ENCODE measurements at places on chromosomes 12 and 14.

DNA sequence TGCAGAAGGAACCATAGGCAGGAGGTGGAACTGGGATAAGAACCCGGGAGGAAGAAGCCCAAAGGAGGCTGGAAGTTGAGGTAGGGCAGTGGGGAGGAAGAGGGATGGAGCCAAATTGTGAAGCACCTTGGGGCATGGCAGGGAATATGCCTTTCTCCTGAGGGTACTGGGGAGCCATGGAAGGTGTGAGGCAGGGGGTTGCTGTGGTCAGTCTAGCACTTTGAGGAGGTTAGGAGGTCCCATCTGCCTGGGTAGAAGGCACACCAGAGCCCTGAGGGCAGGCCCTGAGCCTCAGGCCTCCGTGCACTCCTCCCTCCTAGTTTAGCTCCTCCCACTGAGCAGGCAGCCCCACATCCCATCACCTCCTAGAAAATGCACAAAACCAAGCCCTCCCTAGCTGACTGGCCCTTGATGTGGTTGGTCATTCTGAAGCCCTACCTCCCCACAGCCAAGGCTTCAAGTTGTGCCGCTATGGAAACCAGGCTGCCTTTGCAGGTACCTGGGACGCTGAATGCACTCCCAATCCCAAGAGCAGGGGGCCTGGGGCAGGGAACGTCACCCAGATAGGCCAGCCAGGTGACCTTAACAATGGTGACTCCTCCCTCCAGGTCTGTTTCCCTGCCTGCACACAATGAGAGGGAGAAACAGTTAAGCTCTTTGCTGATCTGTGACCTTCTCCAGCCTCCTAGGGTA is 15.1 kb downstream of the PHETA1 start:
- no peak for DNase-seq

GRCh38 chr12:6384499-6385436 is 806 bp downstream of the LTBR start:
- DNase-seq = no peak

- DNase-seq = no peak
Observed at GRCh38 chr14:55221186-55221585, 29.8 kb upstream of the DLGAP5 start.

DNA sequence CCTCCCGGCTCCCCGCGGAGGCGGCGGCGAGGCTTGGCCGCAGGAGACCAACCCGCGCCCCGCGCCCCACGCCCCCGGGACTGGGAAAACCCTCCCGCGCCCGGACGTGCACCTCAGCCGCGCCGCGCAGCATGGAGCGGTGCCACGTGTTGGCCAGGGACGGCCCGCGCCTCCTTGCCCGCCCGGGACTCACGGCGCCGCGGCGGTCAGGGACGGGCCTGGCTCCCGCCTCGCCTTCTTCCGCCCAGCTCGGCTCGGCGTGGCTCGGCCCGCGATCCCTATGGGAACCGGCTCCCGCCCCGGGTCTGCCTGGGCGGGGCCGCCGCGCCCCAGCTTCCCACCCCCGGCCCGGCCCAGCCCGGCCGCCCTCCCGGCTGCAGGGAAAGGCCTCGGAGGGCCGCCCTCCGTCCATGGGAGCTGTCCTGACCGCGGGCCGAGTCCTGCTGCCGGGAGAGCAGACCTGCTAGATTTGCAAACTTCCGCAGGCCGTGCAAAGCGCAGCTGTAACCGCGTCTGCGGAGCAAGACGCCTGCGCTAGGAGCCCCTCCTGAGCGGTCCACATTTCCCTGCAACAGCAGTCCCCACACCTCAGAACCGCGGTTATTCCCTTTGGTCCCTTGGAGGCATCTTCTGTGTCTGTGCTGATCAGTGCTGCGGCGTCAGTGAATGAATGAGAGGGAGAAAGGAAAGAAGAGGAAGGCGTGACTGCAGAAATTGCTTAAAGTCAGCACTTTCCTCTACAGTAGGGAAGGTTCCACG is at the start of gene CDKL1:
TSS of gene CDKL1 (minus strand) at position 251 of the 759 bp plus-strand sequence. CDS start 1,013 bp downstream, outside the sequence.
- peak; percentile 43 for DNase-seq

- no peak for DNase-seq
Observed at GRCh38 chr12:84661786-84662185, 250.8 kb downstream of the SLC6A15 start.

DNA sequence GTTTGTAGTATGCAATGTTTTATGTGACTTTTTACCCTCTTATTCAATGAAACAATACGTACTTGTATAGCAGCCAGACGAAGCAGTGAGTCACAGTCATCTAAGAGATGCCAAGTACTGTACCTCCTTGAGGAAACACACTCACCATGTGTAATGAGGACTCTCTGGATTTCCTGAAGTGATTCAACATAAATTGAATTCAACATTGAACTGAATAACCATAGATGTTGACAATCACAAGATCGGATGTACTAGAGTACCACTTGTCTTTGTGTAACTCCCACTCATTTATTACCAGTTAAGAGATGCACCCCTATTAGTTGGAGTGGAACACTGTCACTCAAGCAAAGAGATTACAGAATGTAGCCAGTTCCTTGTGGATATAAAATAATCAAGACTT is 175.2 kb upstream of the HMGA2 start:
- peak; percentile 28 for DNase-seq

GRCh38 chr12:46830731-46831334 is 5.0 kb upstream of the SLC38A4 start:
- peak; percentile 6 for DNase-seq

DNA sequence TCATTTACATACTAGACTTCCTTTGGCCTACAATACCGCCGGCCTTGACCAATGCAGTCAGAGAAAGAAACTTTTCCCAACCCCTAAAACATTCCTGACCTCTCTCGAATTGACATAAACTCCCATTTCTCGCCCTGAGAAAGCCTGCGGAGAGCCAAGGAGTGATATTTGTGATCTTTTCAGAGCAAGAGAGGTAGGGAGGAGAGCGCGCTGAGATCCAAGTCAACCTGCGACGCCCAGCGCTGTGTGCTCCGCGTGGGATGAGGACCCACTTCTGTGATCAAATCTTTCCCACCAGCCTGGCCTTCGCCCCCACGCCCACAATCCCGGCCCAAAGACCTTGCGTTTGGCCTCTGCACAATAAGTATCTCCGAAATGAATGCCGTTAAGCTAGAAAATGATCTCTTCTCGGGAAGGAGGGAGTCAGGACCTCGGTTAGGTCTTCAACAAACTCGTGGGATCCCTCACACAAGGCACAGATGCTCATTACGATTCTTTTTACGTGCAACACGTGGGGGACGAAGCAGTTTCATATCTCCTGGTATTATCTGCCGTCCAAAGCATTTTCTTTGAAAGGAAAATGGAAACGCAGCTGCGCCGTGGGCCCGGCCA is 6.3 kb upstream of the NPAS3 start:
- no peak for DNase-seq

DNA sequence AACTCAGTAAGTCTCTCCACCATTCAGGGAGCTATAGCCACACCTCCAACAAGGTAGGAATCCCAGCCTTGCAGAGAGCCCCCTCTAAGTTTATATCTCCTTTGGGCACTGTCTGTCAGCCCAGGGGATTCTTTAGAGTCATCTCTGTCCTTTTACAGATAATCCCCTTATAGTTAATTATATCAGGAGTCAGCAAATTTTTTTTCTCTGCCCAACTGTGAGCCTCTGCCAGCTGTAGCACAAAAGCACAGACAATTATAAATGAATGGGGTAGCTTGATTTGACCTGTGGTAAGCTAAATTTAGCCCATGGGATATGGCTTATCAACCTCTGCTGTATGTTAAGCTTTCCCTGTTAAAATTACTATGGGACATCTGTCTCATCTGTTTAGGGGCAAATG is 8.3 kb downstream of the CEP128 start:
- no peak for DNase-seq

GRCh38 chr12:115450017-115450416 is 766.0 kb upstream of the TBX3 start:
- no peak for DNase-seq

DNA sequence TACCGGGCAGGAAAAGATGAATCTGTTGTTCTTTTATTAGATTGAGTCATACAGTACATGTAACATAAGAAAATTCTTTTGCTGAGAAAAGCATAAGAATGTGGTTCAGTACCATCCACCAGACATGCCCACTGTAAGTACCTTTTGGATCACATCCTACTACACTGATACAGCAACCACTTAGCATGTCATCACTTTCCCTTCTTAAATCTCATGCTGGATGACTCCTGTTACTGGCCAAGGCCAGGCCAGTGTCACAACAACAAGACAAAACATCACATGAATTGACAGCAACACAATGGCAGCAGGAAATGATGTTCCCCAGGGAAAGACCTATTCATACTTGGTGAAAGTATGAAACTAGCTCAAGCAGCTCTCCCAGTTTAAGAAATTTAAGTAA is 46.4 kb downstream of the STXBP6 start:
- no peak for DNase-seq

GRCh38 chr14:65144170-65144569 is 41.9 kb upstream of the MAX start:
- DNase-seq = no peak

GRCh38 chr14:50763382-50764007 is 67.5 kb downstream of the NIN start:
- peak; percentile 80 for DNase-seq

GRCh38 chr12:3535431-3535841 is 44.4 kb downstream of the PRMT8 start:
- DNase-seq = no peak

DNA sequence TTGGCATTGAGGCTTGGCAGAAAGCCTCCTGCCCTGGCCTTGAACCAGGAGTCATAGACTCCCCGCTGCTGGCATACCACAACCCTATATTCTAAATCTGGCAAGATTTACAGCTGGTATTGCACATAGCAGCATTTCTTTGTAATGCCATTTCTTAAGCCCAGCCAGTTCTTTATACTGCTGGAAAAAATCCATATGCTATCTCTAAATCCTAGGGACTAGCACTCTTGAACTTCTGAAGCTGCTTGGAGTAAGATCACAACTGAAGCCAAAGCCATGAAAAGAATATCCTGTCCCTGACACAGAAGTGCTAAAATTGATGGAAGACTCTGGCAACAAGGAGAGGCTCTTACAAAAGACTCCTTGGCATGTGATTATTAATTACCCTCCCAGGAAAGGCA is 89.3 kb downstream of the KCNC2 start:
- no peak for DNase-seq

DNA sequence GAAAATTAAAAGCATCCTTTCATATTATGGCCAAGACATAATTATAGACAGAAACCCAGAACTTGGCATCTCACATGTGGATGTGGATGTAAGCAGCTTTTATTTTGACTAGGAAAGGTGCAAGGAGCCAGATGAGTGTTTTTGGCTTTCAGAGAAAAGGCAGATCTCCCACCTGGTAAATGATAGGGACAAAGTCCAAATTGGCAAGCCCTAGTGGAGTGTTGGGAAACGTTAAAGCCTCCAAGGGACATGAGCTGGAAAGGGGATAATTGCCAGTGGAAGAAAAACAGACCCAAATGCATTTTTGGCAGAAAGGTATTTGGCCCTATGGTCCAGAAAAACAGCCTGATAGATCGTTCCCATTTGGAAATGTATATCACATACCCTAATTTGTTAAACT is 60.1 kb downstream of the KLHL28 start:
- no peak for DNase-seq

- DNase-seq = no peak
Observed at GRCh38 chr14:100118396-100119011, 40.9 kb downstream of the DEGS2 start.

DNA sequence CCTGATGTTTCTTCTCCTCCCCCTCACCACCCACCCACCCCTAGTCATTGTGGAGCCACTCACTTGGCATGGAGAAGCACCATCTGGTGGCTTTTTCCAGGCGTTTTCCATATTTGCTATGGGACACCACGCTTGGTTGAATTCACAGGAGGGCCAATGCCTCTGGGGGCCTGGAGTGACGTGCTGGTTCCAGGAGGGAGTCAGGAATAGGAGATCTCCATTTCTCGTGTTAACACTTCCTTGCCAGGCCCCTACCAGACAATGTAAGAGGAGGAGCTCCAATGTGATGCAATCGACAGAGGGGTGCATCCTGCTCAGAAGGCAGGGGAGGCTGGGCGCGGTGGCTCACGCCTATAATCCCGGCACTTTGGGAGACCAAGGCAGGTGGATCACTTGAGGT is 21.6 kb upstream of the TESC start:
- no peak for DNase-seq

DNA sequence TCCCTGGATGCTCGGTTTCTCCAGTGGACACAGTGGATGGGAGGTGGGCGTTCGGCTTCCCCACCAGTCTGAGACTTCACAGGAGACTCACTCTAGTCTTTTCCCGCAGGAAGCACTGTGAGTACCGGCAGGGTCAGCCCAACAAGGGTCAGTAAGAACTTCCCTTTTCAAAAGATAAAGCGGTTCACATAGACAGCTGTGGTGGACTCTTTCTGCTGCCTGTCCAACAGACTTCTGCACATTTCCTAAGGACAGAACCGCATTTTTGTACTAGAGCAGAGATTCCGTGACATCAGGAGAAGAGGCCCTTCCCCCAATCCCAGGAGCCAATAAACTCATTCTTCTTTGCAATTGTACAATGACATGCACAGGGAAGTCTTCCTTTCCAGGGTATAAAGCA is 10.4 kb downstream of the LTBR start:
- DNase-seq = no peak

- no peak for DNase-seq
Observed at GRCh38 chr12:14156606-14157005, 175.2 kb upstream of the GRIN2B start.

DNA sequence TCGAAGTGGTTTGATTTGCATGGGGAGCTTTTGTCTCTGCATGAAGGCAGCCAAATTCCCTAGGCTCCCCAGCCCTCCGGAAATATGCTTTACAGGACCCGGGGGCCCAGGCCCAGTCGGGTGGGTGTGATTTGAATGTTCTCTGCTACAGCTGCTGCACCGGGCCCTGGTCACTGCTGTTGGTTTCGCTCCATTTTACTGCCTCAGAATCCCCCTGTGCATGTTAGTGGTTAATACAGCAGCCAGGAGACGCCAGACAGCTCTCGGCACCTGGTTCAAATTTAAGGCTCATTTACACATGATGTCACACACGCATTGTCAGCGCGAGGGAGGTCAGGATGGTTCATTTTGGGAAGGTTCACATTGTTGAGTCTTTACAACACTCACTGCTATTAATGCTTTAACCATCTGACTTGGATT is 99.6 kb downstream of the SLC38A6 start:
- DNase-seq = no peak

All from prostate gland (tissue), 2 donors.